ENCODE measurements at places on chromosomes 5 and 9.

GRCh38 chr9:16358751-16359150 is 511.7 kb downstream of the BNC2 start:
- DNase-seq = no peak

DNA sequence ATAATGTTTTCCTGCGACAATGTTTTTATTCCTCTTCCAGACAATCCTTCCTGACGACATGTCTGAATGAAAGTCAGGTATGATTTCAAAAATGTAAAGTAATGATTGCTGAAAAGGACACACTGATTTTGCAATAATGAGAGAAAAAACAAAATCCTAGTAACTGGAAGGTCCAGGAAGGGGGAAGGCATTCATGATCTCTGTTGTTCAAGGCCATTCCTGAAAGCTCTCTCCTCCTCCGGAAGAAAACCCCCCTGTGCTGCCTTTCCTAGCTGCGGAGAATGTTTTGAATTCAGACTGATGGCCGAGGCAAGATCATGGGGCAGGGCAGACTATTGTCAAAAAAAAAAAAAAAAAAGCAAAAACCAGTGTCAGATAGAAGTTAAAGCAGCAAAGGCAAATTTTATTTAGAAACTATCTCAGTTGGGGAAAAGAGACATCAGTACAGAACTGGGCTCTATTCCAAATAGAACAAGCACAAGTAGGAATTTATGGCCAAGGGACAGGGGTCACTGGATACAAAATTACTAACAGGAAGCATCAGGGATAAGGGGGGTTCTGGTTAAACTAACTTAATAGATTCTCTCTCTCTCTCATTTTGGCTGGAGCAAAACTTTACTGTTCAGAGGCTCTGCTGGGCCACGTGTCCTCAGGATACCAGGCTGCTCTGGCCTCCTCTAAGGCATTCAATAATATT is 36.5 kb upstream of the CTSV start:
- no peak for DNase-seq

DNA sequence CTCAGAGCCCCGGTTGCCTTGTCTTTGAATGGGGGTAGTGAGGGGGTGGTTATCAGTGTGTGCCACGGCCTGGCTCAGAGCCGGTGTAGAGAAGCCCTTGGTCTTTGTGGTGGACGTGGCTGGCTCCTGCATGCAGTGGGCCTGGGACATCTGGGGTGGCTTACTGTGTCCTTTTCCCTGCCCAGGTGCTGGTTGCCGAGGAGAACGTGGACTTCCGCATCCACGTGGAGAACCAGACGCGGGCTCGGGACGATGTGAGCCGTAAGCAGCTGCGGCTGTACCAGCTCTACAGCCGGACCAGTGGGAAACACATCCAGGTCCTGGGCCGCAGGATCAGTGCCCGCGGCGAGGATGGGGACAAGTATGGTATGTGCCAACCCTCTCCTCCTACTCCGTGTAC is 16.5 kb downstream of the FGF18 start:
- no peak for DNase-seq

DNA sequence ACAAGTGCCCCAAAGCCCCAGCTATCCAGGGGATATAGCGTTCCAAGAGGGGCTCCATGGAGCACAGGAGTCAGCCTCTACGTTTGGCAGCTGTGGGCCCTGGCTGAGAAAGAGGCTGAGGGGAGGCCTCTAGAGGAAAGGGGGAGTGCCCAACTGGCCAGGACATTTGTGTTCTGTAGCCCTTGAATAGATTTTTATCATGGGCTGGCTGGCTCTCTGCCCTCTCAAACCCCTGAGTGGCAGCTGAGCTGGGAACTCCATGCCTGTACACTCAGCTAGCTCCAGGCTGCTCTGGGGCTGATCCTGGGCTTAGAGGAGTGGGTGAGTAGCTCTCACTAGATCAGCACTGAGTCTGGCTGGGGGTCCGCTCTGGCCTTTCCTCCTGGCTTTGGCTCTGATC is 285.0 kb downstream of the ZSWIM6 start:
- no peak for DNase-seq

GRCh38 chr9:27818348-27818747 is 245.1 kb upstream of the C9orf72 start:
- no peak for DNase-seq
